ENCODE measurements at places on chromosomes 12 and 14. TPM values are rescaled to one million over a fixed set of nuclear protein-coding genes. Genes with fewer than 3 reads are reported as not detected.

DNA sequence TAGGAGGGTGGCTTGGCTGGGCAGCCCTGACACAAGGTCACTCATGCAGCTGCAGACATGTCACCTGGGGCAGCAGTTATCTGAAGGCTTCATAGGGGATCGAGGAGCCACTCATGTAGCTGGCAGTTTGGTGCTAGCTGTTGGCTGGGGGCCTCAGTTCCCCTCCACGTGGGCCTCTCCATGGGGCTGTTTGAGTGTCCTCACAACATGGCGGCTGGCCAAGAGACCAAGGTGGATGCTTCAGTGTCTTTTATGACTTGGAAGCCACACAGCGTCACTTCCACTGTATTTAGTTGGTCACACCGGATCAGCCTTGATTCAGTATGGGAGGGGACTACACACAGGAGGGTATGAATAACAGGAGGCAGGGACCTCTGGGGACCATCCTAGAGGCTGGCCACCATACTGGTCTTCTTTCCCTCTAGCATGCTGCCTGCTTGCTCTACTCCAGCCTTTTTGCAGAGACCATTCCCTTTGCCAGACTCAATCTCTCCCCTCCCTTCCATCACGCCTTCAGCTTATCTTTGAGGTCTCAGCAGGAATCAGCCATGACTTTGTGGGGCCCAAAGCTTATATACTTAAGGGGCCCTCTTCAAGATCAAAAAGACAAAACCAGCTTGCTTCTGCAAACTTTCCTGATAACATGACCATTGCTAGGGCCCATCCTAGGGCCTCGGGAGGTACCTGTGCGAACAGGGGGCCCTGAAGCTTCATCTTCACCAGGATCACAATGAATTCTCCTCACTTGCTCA lies 53.4 kb downstream of the RPH3A start:
- DNase-seq: no peak

- no peak for DNase-seq
Observed at GRCh38 chr12:115388139-115388538, 704.2 kb upstream of the TBX3 start.

- peak; percentile 67 for DNase-seq
Observed at GRCh38 chr14:31930493-31931240, 146.4 kb upstream of the ARHGAP5 start.

- DNase-seq: no peak
Observed at GRCh38 chr12:121713793-121714192, 1.2 kb downstream of the TMEM120B start.

Gene USP44
- 0.13 TPM for total RNA-seq

Gene SLC17A8
- not detected for total RNA-seq

Gene TMEM30B
- total RNA-seq: 10.5 TPM

All from bronchial epithelial cell (primary cell).